ENCODE measurements at places on chromosomes 11 and 22. TPM values are rescaled to one million over a fixed set of nuclear protein-coding genes. Genes with fewer than 3 reads are reported as not detected.

Gene FIBIN
- total RNA-seq = 53.2 TPM

Gene SAA4
- not detected for total RNA-seq

Gene OPCML
- total RNA-seq = not detected

Gene INS
- total RNA-seq = not detected

Gene KRTAP5-8
- total RNA-seq = not detected
